Stimulated activated CD4-positive, alpha-beta T cell treated with anti-CD3 and anti-CD28 coated beads, TNF-alpha, amount 100 ng/mL, for 1 hour (primary cell): ENCODE measurements at places on chromosomes 5 and 9.

DNA sequence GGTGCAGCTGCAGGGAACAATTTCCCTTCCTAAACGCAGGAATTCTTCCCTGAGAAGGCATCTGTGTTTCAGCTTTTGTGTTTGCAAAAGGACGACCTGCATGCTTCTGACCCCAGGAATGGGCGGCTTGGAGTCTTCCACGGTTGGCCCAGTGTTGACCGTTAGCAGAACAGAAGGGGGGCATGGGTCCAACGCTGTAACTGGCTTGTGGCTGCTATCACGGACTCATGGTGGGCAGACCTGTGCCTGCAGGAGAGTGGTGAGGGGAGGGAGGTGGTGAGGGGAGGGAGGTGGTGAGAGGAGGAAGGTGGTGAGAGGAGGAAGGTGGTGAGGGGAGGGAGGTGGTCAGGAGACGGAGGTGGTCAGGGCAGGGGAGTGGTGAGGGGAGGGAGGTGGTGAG lies 388.6 kb upstream of the IRX4 start:
- DNase-seq: no peak

GRCh38 chr5:13246053-13246452 lies 698.4 kb downstream of the DNAH5 start:
- no peak for DNase-seq

- DNase-seq: no peak
Measured at GRCh38 chr9:1050125-1050895, at the start of gene DMRT2. TSS of gene DMRT2 (plus strand) at chr9:1050357. CDS start at chr9:1051614, 1,257 bp downstream.

DNA sequence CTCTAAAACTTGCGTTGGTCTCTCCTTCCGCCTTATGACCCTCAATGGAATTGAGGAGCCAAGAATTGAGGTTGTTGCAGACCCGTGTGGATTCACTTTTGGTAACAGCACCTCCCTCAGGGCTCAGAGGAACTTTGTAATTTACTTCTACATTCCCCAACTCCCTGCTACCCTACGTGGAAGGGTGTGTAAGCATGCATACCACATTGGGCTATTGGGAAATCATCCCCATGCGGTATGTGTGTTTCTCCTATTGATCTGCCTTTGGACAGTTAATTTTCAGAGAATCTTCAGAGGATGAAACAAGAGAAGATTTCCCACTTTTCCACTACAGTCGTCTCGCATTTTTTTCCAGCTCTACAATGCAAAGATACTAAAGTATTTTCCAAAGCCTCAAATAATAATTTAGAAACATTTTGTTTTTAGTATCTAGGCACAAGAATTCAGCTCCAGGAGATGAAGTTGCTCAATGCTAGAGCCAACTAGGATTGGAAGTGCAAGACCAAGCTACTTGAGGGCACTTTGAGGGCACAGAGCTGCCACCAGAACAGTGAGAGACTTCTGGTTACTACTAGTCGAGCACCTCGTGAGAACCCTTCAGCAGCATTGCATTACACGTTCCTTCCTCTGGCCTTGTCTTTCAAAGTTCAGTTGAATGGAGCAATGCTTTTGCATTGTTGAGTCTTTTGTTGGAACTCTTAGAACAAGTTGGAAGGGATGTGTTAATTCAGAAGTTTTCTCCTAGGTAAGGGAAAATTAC lies 3.4 kb downstream of the C1QTNF3 start:
- DNase-seq: no peak

GRCh38 chr5:138626333-138626944 lies 51.2 kb upstream of the HSPA9 start:
- DNase-seq: no peak

DNA sequence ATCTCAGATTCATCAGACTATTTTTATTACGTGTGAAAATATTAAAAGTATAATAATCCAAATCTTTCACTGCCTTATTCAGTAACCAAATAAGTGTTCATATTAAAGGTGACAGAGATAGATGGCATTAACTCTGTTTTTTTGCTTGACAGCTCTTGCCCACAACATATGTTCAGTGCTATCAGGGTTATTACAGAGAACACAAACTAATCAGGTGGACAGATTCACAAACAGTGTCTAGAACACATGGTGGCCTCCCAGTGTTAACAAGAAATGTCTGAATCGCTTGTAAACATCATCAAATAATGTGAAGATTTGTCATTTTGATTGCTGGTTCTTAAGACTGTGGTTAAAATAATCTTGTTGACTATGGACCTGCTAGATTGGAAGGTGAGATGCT lies 609.1 kb upstream of the GRAMD2B start:
- no peak for DNase-seq

DNA sequence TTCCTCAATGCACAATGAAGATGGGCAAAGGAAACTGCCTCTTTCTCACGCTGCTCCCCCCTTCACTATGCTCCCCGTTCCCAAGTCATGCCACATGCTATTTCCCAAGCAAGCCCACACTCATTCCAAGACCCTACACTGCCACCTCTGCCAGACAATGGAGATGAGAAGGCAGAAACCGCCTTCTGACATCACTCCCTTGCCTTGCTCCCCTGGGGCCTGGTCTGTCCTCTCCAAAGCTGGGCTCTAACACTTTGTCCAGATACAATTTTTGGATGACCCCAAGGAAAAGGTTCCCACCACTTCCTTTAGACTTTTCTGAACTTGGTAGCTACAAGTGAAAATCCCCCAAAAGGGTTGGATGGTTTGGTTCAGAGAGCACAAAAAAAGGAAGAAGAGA lies 7.2 kb upstream of the ADRA1B start:
- DNase-seq: no peak

DNA sequence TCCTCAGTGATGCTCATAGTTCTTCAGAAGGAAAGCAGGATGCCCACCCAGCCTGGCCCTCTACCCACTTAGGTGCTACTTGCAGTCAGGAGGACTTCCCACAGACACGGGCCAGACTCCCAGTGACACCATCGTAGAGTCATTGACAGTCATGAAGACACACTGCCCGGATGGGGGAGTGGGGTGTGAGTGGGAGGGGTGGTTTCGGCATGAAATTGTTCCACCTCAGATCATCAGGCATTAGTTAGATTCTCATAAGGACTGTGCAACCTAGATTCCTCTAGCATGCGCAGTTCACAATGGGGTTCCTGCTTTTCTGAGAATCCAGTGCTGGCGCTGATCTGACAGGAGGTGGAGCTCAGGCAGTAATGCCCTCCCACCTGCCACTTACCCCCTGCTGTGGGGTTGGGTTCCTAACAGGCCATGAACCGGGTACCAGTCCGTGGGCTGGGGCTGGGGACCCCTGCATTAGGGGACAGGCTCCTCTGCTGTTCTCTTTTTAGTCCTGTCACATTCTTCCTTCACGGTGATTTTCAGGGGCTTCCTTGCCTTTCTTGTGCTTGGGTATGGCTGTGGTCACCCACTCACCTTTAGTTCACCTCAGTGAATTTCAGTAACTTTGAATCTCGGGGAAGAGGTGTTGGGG lies 88.2 kb upstream of the ANKRD55 start:
- DNase-seq: no peak

GRCh38 chr9:97714435-97714834 lies 17.3 kb upstream of the XPA start:
- no peak for DNase-seq

DNA sequence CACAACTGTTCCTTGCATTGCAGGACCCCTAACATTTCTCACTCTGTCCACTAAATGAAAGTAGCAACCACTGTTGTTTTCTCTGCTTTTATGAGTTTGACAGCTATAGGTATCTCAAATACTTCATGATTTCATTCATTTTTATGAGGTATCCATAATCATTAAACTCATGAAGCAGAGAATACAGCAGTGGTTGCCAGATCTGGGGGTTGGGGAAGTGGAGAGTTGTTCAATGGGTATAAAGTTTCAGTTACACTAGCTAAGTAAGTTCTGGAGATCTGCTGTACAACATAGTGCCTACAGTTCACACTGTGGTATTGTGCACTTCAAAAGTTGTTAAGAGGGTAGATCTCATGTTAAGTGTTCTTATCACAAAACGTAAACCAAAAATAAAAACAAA lies 23.4 kb upstream of the CAMK4 start:
- no peak for DNase-seq
